ENCODE measurements at places on chromosomes 2 and 18.

DNA sequence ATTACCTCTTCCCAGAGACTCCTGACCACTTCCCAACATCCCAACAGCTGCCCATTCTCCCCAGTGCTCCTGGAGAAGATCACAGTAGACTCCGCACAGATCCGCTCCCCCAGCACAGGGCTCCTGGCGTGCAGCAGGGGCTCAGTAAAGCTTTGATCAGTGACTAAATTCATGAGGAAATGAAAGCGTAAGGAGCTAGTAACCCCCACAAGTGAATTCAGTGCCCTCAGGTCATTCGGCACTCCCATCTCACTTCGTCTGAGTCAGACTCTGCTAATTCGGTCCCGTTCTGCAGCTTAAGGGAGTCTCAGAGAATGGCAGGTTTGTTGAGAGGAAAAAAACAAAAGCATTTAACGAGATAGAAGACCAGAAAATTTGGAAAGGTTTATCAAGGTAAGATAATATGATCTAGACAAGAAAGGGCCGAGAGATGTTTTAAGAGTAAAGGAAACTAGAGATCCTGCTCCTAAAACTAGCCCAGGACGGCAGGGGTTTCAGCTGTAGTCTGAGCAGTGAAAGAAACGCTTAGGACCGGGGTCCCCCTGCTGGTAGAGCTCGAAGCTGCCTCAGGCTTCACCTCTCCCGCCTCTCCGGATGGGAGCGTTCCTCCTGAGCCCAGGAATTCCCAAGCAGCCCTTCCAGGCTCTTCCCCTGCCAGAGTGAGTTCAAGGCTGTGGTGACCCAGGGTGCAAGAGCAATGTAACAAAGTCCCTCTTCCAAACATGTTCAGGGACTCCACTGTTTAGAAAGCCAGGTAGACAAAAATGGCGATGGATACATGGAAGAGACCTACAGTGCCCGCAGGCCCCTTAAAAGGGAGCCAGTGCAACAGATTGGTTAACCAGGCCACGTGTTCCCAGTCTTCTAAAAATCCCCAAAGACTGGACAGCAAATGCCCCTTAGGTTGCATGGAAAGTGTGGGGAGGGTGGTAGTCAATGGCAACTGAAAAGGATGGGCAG is 127.3 kb downstream of the DNER start:
- peak; percentile 92 for DNase-seq

GRCh38 chr18:24065906-24066305 is 51.4 kb downstream of the TTC39C start:
- DNase-seq, result no peak

GRCh38 chr18:8942021-8942908 is 160.2 kb upstream of the NDUFV2 start:
- DNase-seq, result no peak

DNA sequence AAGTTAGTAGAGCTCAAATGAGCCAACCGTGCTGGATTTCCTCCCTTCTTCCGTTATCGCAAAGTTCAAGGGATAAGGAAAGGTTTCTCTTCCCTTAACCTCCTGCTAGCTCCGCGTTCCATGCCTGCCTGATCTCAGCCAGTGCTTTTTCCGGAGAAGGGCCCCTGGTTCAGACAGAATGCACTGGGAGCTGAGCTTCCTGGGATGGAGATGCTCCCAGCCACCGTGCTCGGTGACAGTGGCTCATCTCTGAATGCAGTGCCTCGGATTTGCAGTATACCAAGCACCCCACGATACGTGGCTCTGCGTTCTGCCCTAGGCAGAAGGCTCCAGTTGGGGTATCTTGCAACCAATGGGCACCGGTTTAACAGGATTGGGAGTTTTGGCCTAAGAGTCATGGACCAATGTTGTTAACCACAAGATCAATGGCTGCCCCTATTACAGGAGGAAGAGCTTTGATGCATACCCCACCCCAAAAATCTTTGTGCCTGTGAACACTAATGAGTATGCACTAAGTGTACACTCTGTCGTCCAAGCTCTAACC is 876 bp downstream of the CNTNAP5 start:
- no peak for DNase-seq

DNA sequence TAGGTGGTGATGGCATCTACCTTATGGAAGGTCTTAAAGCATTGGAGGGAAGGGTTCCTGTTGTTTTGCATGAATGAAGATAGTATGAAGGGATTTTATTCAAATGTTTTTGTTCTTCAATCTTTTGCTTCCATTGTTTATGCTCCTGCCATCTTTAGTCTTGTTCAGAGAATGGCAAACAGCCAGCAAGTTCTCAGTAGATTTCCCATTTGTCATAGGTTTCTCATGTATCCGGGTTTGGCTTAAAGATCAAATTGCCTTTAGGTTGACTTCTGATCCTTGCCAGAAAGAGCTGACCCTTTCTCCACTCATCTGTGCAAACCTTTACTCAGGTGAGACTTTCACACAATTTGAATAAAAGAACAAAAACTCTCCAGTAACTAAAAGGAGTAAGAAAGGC is 44.2 kb upstream of the STAT4 start:
- no peak for DNase-seq

- no peak for DNase-seq
These were observed 76.6 kb downstream of the FIGN start for GRCh38 chr2:163659224-163659623.

GRCh38 chr2:197560146-197560665 is 44.3 kb downstream of the MOB4 start:
- no peak for DNase-seq

GRCh38 chr2:33264766-33265165 is 211.7 kb upstream of the RASGRP3 start:
- DNase-seq, result no peak

GRCh38 chr2:180761224-180761623 is 219.2 kb upstream of the UBE2E3 start:
- DNase-seq, result no peak

DNA sequence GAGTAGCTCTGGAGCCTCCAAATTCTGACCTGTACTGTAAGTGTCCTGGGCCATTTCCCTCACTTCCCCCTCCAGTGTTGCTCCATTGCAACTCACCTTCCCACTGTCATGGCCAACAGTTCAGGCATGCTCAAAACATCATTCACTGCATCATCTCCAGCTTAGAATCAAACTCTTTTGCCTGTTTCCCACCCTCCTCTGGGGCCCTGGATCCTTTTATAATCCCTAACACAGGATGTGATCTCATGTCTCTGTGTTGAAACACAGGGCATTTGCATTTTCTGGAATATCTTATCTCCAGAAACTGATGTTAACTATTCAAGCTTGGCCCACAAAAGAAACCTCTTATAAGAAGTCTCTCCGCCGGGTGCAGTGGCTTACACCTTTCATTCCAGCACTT is 3.0 kb downstream of the DPP4 start:
- DNase-seq, result no peak

DNA sequence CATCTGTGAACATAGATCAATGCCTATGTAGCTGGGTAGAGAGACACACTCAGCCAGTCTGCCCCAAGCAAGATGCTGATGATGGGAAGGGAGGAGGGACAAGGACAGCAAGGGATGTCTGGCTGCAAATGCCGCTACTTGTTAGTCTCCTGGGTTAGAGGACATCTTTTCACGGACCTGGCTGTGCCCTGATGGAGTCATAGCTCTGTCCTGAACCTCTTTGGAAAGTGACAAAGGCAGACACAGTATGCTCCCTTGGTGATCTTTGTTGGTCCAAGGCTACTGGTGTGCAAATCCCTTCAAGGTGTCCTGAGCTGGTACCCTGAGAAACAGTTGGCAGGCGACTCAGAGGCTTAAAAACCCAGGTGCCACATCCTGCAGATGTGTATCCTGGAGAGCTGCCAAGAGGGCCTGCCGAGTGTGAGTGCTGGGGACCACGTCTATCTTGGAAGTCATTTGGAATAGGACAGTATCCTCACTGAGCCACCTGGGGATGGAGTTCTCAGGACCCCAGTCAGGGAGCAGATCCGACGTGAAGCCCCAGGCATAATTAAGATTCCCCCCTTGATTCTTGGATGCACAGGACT is 10.8 kb downstream of the FOSL2 start:
- DNase-seq, result no peak

- DNase-seq, result no peak
These were observed 70.0 kb downstream of the TWSG1 start for GRCh38 chr18:9404565-9405060.

- no peak for DNase-seq
These were observed 48.1 kb upstream of the CRIM1 start for GRCh38 chr2:36307441-36307840.

GRCh38 chr2:73979686-73980085 is 5.0 kb upstream of the TET3 start:
- DNase-seq, result no peak

DNA sequence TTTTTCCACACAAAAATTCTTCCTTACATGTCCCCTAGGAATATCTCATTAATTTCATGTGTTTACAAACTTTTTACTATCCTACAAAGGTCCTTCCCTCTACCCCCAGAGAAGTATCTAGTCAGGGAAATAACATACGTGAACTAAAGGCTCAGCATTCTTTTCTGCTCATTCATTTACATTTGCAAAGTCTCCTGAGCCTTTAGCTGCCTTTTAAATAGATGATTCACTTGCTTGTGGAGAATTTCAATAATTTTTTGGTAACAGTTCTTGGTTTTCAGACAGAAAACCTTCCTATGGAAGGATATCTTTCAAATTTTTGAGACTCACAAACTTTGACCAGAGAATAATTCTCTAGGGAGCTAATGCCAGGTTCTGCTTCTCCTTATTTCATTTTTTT is 81.5 kb upstream of the RMDN2 start:
- no peak for DNase-seq

GRCh38 chr2:240465765-240466578 is 30.5 kb downstream of the GPC1 start:
- DNase-seq, result no peak

DNA sequence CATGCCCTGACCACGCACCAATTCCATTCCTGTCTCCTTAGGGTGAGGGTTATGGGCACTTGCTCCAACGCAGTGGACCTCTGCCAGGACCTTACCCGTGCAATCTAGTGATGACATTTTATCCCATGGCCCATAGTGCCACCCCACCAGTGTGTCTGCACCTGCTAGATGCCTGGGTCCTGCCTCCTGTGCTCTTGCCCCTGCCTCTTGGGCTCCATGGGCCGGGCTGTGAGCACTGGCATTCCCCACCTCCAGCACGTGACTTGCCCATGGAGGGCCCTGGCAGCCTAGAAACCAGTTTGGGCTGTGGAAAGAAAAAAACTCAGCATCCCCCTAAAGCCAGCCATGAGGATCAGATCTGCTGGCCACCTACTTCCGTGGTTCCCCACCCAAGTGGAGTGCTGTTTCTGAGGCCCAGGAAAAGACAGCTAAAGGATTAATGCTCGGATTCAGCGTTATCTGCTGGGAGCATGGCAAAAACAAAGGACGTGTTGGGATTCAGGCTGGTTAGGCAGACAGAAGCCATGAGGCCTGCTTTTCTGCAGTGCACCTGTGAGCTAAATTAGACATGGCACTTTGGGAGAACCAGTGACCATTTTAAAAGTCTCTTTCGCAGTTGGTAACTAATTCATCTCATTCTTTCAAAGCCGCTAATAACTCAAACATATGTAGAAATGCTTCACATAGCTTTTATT is 129.2 kb downstream of the ALPK2 start:
- no peak for DNase-seq

DNA sequence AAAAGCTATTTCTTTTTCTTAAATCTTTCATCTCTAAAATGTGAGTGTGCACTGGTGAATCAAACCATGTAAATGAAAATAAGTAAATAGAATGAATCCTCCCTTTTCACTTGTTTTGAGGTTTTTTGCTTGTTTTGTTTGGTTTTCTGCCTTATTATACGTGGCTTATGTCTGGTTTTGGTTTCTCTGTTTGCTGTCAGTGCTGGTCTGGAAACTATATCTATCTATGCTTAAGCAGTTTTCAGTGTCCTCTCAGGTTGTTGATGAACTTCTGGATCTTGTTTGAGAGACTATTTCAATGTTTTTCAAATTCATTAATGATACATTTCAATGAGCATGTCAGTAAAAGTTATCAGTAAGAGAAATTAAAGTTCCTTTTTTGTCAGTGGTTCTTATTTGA is 48.1 kb upstream of the TNFRSF11A start:
- DNase-seq, result no peak

- DNase-seq, result no peak
These were observed 390.7 kb downstream of the TMEM182 start for GRCh38 chr2:103152556-103152955.

DNA sequence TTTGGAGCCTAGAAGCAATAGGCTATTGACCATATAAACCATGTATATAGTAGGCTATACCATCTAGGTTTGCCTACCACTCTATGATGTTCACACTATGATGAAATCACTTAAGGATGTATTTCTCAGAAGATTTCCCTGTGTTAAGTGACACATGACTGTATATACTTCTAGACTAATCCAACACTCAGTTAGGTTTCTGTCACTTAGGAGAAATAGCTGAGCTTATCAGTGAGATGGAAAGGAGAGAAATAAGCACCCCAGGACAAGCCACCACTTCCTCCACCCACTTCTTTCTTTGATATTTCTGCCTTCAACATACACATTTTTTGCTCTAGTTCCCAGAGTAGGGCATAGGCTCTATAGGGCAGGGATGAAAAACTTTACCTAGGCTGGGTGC is 7.8 kb downstream of the PECR start:
- no peak for DNase-seq

GRCh38 chr2:66836851-66837250 is 401.9 kb downstream of the MEIS1 start:
- no peak for DNase-seq

GRCh38 chr2:213766465-213766901 is 482.2 kb downstream of the SPAG16 start:
- DNase-seq, result no peak

DNA sequence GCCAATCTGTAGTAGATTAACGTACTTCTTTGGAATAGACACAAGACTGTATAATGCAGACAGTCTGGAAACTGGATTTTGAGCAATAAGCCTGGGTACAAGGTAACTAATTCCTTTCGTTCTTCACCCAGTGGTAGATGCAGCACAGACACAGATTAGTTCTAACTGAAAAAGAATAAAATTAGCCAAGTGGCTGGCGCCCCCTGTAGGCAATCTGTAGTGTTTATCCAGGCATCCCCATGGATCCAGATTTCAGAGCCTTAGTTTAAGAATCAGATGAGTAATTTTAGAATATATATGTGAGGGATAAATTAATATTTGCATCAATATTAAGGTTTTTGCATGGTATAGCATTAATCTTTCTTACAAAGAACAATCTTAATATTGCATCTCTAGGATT is 563.9 kb downstream of the DCC start:
- DNase-seq, result no peak

GRCh38 chr2:7060156-7060555 is 142.9 kb downstream of the RNF144A start:
- DNase-seq, result no peak

DNA sequence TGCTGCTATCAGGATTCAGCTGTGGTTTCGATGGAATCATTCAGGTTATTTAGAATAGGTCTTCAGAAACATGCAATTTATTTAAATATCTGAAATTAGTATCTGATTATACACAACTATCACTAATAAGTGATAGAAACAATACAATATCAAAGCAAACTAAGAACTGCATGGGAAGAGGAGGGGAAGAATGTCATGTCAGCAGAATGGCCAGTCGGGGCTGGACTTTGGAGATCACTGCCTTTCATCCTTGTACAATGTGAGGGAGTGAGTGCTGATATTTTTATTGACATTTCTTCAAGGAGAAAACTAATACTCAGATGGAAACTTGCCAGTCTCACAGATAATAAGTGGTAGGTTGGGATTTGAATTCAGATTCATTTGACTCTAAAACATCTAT is 224.0 kb upstream of the LINC00305 start:
- no peak for DNase-seq

Measured in keratinocyte (primary cell).